PC-9 (cell line): ENCODE measurements at places on chromosomes 16 and 17.

GRCh38 chr17:8925808-8926207 is 39.7 kb downstream of the PIK3R5 start:
- DNase-seq, result no peak

DNA sequence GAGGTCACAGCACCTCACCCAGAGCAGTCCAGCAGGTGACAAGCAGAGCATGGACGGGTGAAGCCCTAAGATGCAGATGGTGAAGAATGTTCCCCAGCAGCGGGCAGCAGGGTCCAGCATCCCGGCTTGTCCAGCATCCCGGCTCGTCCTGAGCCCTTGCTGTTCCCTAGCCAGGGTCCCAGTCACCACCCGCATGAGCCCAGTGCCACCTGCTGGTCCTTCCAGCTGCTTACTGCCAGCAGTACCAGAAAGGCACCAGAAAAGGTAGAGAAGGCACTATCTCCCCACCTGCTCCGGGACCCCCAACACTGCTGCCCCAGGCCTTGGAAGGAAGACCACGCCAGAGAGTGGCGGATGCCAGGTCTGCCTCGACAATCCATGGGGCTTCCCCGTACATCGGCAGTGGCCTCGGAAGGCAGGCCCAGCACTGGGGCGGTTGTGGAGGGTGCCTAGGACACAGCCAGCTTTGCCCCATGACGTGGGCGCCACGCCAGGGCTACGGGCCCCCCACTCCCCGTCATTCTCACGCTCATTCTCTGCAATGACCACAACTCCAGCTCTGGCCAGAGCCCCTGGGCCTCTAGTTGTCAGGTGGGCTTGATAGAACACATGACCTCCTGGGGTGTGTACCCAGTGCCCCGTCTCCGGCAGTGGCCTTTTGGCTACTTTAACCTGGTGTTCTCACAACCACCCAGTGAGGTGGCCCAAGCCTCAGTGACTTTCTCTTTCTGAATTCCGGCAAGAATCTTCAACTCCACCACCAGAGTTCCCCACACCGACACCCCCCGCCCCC is 1.4 kb downstream of the CENPX start:
- DNase-seq, result peak; percentile 45

DNA sequence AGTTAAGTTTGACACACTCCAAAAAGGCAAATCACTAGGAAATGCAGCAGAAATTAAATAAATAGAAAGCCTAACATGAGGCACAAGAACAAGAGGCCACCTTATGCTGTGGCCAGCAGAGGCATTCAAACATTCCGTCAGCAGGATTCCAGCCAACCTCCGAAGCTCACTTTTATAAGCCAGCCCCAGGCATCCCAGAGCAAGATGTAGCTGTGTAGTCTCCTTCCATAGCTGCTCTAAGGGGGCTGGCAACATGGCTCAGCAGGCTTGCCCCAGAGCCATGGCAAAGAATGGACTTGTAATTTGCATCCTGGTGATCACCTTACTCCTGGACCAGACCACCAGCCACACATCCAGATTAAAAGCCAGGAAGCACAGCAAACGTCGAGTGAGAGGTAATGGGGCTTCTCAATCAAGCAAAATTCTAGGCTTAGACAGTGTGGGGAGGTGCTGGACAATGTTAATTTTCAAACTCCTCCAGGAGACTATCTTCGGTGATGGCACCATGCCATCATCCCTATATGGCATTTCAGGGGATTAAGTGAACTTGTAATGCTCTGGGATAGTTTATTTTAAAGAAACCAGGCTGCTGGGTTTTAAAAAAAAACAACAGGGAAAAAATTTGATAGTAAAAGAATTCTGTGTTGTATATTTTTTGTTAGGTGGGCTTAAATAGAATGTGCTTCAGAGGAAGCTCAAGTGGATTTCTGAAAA is at the start of gene CLEC3A:
TSS of gene CLEC3A (plus strand) at position 202 of the 714 bp plus-strand sequence. CDS start at position 281, 79 bp downstream.
- DNase-seq, result no peak

DNA sequence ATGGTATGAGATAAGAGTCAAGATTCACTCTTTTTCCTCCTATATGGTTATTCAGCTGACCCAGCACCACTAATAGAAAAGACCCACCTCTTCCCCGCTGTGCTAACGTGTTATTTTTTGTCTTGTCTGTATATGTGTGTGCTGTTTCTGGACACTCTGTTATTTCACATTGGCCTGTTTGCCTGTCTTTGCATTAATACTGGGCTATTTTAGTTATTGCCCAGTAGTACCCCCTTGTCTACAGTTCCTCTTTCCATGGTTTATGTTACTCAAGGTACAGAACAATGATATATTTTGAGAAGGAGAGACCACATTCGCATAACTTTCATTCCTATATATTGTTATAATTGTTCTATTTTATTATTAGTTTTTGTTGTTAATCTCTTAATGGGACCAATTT is 74.0 kb upstream of the SIAH1 start:
- DNase-seq, result no peak

GRCh38 chr17:66702106-66702936 is 132.6 kb upstream of the CACNG5 start:
- DNase-seq, result no peak

DNA sequence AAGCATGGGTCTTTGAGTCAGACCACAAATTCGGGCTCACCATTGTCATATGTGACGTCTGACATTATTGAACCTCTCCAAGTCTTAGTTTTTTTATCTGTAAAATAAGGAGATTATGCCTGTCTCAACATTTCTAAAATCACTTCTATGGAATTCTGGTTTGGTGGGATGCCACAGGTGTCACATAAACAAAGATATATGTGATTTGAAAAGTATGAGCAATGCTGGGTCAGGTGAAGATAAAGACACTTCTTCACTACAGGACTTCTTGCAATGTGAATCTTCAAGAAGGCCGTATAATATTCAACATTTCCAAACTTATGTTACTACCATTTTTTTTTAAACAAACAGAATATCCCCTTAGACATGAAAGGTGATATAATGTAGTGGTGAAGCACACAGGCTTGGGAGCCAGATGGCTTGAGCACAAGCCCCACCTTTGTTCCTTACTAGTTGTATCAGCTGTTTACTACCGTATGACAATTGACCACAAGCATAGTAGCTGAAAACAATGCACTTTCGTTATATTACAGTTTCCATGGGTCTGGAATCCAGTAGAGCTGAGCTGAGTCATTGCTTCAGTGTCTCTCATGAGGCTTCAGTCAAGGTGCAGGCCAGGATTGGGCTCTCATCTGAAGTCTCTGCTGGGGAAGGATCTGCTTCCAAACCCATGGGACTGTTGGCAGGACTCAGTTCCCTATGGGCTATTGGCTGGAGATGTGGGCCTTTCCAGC is 87.7 kb downstream of the UTP18 start:
- DNase-seq, result no peak

DNA sequence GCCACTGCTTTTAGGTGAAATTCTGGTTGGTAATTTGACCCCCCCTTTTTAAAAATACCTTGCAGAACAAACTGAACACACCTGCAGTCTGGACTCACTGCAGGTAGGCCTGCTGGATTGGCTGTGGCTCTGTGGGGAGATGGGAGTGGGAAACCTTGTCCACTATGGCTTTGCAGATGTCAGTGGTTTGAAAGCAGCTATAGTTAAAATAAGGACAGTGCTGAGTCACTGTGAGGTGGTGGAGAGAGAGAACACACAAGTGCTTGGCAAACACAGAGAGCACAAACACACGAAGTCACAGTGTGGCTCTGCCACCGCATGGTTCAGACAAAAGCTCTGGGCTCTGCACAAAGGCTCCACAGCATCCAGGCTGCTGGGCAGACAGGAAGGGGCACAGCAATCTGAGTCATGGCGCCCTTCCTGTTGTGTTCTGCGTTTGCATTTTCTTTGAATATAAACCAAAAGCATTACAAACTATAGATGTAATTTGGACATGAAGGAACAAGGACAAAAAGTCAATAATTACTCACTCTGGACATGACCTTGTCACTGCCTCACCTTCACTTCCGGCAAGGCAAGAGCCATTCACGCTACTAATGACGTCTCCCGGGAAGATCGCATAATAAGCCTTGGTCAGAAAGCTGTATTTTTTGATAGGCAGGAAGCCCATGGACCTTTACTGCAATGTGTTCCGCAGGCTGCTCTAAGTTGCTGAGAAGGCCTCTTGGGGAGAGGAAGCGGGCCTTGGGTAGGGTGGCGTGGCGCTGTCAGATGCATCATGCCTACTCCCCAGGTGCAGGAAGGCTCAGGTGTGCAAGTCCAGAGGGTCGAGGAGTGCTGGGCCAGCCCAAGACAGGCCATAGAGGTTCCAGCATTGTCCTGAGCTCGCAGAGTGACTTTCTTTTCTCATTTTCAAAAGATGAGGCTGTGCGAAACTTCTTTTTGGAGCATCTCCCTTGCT is 60.1 kb upstream of the MED9 start:
- DNase-seq, result peak; percentile 39
